ENCODE measurements at places on chromosomes 2 and 18.

- DNase-seq, result no peak
These were observed 143.5 kb downstream of the PKP4 start for GRCh38 chr2:158600155-158600802.

- DNase-seq, result no peak
These were observed 671.4 kb downstream of the MBD2 start for GRCh38 chr18:53553030-53553429.

DNA sequence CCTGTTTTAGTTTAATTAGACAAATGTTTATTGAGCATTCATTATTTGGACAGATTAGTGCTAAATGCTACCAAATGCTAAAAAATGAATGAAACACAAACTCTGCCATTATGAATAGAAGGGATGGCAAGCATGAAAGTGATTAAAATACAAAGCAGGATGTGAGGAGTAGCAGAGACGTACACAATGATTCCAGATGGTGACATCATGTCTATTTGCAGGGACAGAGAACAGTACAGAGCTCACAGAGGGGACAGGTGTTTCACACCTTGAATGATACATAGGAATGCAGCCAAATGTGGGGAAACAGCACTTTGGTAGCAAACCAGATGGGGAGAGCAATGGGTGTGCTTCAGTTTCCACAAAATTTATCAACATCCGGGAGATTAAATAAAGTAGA is 76.3 kb downstream of the CD226 start:
- DNase-seq, result no peak

GRCh38 chr2:101984656-101985055 is 7.1 kb upstream of the IL1R2 start:
- DNase-seq, result no peak

DNA sequence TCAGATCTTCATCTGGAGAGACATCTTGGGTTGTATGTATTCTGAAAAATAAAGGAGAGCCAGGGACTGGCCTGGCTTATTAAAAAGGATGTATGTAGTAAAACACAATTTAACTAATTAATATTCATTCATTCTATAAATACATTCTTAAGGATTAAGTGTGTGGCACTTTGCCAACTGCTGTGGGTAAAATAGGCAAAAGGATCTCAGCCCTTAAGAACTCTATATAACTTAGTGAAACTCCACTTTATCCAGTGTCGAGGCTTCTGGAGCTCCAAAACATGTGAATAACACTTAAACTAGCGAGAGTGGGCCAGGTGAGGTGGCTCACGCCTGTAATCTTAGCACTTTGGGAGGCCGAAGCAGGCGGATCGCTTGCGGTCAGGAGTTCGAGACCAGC is 7.7 kb upstream of the STK39 start:
- DNase-seq, result no peak

DNA sequence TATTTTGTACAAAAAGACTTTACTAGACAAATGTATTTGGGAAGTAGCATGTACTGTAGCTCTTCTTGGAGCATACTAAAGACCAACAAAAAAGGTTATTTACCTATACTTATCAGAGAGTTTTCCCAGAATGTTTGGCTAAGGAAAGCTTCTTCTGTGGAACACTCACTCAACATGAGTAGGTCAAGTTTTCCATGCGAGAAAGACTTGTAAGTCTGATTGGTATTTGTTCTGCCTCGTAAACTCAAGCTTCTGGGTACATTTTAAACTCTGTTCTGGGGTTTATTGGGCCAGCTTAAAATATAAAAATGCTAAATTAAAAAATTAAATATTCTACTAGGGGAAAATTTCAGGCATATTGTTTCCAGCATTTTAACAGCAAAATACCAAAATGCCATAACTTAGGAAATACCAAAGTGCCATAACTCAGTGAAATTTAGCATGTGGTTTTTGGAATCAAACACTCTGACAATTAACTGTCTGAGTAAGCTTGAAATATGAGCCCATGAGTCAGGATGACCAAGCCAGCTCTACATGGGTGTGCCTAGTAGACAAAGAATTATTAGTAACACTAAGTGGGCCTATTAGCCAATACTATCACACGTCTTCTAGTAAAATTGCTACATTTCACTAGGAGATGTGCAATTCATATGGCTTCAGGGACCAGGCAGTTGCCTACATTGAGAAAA is 47.3 kb upstream of the SERPINE2 start:
- no peak for DNase-seq

DNA sequence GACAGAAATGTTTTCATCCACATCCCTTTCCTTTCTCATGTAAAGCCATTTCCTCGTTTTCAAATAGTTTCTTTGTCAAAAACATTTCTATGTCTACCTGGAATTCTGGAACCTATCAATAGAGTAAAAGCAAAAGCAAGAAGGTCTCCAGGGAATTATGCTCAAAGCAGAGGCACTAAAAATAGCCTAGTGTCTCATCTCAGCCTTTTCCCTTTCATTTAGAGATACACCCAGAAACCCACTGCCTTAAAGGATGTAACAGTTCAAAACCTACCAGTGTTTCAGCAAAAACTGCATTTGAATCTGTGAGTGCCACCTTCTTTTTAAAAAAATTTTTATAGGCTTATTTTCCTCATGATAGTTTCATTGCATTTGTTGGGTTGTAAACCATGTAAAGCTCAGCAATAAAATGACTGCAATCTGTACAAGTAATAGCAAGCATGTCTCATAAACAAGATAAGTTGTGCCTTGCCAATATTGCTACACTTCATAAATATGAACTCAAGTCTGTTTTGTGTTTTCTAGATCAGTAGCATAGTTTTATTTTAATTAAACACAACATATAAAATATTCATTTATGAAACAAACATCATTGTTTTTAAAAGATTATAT is 927.3 kb upstream of the ACVR2A start:
- no peak for DNase-seq

DNA sequence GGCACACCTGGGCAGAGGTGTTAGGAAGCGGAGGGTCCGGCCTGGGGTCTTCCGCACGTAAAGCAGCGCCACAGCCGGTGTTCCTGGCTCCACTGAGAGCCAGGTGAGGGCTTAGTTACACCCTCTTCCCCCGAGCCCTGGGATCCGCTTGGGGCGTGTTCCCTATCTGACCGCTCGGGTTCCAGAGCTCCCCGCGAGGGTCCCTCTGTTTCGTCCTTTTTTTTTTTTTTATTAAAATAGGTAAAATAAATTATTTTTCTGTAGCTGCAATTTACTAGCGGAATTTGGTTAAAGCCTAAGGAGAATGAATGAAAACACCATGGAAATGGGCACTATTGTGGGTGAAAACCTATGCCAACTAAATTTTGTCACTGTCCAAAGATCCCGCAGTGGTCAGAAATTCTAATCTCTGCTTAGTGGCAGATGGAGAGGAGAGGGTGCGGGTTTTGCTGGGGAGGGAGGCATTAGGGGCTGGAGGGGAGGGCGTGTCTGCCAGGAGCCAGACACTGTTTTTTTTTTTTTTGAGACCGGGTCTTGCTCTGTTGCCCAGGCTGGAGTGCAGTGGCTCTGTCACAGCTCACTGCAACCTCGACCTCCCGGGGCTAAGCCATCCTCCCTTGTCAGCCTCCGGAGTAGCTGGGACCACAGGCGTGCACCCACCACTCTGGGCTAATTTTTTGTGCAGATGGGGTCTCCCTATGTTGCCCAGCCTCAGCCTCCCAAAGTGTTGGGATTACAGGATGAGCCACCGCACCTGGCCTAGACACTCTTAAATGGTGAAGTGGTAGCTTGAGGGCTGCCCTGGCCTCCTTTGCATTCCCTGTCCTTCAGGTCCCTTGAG is 834 bp downstream of the PDCL3 start:
- DNase-seq, result no peak

DNA sequence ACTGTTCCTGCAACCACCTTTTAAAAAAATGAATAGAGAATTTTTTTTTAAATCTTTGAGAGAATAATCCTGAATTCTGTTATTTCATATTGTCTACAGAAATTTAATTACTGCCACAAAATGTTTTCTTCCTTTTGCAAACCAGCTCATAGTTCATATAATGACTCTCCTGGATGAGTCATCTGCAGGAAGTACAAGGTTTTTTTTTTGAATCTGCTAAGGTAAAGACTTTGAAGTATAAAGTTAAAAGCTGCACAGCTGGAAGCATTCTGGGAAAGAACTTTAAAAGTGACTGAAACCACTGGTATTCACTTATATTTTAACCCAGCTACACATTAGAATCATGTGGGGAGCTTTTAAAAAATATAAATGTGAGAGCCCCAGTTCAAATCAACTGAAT is 25.4 kb downstream of the SESTD1 start:
- DNase-seq, result no peak

- DNase-seq, result no peak
These were observed 29.0 kb upstream of the DNAJC27 start for GRCh38 chr2:25000503-25001324.

DNA sequence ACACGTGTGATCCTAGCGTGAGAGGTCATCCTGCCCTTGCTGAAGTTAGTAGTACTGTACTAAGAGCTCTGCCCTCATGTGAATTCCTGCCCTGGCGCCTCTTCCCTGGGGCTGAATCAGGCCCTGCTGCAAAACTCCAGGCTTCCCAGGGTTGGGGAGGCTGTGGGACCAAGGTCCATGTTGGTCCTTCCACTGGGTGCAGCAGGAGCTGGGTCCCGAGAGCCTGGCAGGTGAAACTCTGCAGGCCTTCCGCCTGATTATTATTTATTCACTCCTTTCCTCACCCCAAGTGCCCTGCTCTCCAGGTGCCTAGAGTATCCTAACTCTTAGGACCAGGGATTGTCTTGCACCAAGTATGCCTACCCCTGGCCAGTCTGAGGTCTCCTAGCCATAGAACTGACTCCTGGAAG is 5.3 kb upstream of the CNNM3 start:
- DNase-seq, result no peak

GRCh38 chr2:29749041-29749440 is 172.3 kb downstream of the ALK start:
- no peak for DNase-seq

DNA sequence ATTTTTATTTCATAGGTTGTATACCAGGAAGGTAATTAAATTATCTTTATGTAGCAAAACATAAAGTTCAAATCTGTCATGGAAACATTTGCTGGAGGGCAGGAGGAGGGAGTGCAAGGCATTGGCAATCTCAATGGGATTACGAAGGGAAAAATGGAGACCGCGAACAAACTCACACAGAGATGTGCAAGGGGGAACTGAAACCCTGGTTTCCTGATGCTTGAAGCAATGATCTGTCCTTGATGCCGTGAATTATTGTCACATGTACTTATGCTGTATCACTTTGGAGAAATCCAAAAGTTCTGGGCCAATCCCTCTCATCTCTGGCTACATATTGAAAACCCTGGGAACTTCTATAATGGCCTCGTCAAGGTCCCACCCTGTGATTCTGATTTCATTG is 65.0 kb upstream of the MFF start:
- DNase-seq, result no peak

GRCh38 chr2:70356941-70357683 is 55.2 kb upstream of the FAM136A start:
- no peak for DNase-seq

DNA sequence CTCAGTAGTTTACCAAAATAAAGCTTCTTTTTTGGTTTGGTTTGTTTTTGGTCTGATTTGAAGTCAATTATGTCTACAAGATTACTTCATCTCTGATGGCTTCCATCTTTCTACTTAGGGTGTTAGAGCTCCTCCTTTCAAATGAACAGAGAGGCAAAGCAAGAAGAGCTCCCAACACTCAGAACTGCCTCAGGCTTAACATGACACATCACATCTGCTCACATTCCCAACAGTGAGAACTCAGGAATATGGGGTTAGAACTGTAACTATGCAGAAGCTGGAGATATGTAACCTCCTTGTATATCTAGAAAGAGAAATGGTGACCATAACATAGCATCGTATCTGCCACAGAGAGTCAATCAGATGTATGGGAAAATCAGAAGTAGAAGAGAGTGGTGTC is 11.4 kb upstream of the LRATD1 start:
- DNase-seq, result no peak

- DNase-seq, result no peak
These were observed 252.7 kb downstream of the ZEB2 start for GRCh38 chr2:144267239-144267638.

DNA sequence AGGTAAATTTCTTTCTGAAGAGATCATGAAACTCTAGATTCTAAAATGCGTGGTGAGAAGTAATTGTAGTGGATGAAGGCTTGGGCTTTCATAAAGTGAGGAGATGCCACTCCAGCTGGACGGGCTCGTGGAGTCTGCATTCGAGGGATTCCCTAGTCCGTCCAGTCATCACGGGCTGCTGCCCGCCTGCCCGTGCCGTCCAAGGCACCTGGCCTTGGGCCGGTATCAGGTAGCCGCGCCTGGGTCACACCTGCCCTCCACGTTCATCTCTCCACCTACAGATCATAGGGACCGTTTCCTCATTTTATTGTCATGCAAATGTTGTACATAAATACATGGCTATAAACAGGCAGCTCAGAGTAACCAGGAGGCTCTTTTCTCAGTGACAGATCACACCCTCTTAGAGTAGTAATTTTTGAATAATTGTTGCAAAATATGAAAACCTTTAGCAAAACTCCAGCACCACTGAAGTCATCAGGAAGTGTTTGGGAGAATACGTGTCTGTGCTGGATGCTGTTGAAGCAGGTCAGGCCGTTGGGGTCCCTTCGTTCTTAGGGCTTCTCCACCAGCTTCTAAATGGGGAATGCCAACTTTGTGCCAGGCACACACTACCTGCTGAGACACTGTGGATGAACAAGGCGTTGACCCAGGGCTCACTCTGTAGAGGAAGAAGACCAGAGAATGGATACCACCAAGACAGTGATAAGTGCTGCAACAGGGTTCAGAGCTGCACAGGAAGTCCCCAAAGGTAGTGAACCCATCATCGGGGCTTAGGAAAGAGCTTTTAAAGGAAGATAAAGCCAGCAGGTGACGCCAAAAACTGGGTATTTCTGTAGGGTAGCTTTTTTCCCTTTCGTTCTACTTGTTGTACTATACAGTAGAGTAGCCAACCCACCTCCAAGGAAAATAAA is 112.5 kb downstream of the FAM210A start:
- no peak for DNase-seq

- DNase-seq, result no peak
These were observed 349.5 kb downstream of the TGIF1 start for GRCh38 chr18:3799515-3799914.

DNA sequence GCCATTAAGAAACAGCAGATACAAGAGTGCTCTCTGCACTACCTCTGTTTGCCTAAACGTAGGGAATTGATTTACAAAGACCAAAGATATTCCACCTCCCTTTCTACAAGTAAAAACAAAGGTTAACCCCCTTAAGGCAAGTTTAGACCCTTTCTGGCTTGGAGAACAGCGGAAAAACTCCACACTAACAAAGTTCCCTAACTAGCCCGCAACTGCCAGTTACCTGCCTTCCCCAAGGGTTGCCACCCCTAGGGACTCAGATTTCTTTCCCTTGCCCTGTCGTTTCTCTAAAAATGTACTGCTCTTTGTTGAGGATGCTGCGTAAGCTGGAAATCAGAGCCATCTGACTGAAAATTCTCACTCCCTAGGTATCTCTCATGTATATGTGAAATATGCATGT is 627.5 kb upstream of the SOX11 start:
- no peak for DNase-seq

- DNase-seq, result no peak
These were observed 23.4 kb downstream of the MROH2A start for GRCh38 chr2:233801357-233802131.

DNA sequence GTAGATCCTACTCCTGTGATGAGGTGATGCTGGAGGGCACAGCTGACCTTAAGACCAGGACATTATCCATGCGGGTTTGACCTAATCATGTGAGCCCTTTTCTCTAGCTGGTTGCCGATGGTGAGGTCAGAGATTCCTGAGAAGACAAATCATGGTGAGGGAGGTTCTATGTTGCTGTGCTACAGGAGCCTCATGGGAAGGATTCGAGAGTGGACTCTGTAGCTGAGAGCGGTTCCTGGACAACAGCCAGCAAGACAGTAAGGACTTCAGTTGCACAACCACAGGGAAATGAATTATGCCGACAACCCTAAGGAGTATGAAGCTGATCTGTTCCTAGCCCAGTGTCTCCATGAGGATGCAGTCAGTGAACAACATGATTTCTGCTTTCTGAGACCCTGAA is 80.4 kb downstream of the EPB41L3 start:
- no peak for DNase-seq

Measured in stimulated activated CD4-positive, alpha-beta T cell treated with anti-CD3 and anti-CD28 coated beads, Interleukin-4, amount 100 ng/mL, for 24 hours (primary cell).